ENCODE measurements at places on chromosomes 13 and 19. TPM values are rescaled to one million over a fixed set of nuclear protein-coding genes. Genes with fewer than 3 reads are reported as not detected.

CCDC169 gene
- total RNA-seq = 0.83 TPM

PLIN4 gene
- 38.2 TPM for total RNA-seq

WDR88 gene
- total RNA-seq = 0.33 TPM

INAFM1 gene
- total RNA-seq = 10.9 TPM

AMH gene
- 1.2 TPM for total RNA-seq

FGF21 gene
- total RNA-seq = not detected

GRIK5 gene
- 0.45 TPM for total RNA-seq

SLITRK5 gene
- not detected for total RNA-seq

CYP4F3 gene
- total RNA-seq = under 0.01 TPM

ZNF420 gene
- total RNA-seq = 9.0 TPM

LRFN3 gene
- total RNA-seq = 4.3 TPM

ZNF560 gene
- 0.11 TPM for total RNA-seq

- DNase-seq = peak; percentile 33
Measured at GRCh38 chr19:5719274-5719960, 529 bp downstream of the LONP1 start.

GRCh38 chr13:94464771-94465170 is 14.7 kb downstream of the DCT start:
- no peak for DNase-seq

GRCh38 chr13:48333976-48334375 is 30.4 kb downstream of the RB1 start:
- DNase-seq = peak; percentile 91

DNA sequence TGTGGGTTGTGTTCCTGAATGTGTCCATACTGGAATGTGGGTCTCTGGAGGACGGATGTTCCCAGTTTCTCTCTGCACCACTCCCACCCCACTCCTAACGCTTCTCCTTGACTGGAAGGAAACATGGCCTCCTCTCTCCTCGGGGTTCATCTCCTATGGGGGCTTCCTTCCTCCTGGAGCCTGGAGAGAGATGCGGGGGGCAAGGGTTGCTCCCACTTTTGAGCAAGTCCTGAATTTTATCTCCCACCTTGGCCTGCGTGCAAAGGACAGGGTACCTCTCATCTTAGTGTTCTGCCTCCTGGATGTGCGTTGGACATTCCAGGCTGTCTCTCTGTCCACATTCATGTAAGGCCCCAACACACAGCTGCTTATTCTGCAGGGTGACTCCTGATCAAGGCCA is 52.5 kb upstream of the UQCRFS1 start:
- DNase-seq = no peak

GRCh38 chr19:41265395-41266153 is 1.4 kb downstream of the HNRNPUL1 start:
- DNase-seq = peak; percentile 16

- DNase-seq = no peak
Measured at GRCh38 chr13:112346173-112346898, 29.8 kb upstream of the SPACA7 start.

DNA sequence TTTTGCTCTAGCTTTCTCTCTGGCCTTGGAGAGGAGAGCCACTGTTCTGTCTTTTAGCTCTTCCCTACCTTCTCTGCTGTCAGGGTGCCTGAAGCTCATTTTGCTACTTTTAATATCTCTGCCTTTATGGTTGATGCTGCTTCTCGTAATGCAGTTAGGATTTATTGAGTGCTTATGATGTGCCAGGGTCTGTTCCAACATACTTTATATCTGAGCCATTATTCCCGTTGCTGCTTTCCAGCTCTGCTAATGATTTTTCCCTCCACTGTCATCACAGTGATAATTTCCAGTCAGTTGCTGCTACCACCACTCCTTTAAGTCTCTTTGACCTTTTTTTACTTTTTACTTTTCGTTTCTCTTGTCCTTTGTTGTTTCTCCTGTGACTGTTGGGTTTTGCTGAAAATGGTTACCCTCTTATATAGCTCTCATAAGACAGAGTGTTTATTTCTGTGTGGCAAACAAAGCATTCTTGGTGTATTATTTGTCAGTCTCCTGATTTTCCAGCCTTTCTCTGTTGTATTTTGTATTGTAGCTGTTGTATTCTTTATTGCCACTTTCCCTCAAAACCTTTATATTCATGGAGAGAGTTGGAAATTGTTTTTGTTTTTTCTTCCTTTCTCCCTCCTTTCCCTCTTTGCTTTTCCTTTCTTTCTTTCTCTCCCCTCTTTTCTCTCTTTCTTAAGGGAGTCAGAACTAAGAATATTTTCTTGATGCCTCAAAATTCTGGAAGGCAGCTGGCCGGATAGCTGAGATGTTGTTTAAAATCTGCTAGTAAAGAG is 37.4 kb downstream of the COG6 start:
- DNase-seq = no peak

DNA sequence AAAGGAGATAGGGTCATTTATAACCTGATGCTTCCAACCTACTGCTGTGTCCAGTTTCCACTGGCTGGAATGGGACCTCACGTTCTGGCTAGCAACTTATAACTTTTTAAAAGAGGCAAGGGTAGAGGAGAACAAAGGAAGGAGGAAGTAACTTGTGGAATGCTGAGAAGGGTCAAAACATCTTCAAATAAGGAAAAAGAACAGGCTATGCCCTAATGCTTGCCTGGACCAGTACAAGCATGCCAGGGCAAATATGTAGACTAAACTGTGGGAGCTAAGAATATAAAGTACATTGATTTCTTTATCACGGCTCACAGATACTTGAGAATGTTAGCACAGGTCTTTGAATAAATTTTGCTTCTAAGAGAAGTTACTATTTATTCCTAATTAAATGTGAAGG is 1.5 kb upstream of the ZNF561 start:
- peak; percentile 76 for DNase-seq

DNA sequence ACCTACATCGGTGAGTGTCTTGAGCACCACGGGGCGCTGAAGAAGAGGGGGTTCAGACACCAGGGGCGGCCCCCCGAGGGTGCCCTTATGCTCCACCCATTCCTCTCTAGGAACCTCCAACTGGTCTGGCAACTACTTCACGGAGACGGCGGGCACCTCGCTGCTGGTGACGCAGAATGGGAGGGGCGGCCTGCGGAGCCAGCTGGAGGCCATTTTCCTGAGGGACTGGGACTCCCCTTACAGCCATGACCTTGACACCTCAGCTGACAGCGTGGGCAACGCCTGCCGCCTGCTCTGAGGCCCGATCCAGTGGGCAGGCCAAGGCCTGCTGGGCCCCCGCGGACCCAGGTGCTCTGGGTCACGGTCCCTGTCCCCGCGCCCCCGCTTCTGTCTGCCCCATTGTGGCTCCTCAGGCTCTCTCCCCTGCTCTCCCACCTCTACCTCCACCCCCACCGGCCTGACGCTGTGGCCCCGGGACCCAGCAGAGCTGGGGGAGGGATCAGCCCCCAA is 12.1 kb downstream of the HIPK4 start:
- no peak for DNase-seq

- DNase-seq = no peak
Measured at GRCh38 chr13:74300162-74300561, 166.0 kb upstream of the KLF12 start.

DNA sequence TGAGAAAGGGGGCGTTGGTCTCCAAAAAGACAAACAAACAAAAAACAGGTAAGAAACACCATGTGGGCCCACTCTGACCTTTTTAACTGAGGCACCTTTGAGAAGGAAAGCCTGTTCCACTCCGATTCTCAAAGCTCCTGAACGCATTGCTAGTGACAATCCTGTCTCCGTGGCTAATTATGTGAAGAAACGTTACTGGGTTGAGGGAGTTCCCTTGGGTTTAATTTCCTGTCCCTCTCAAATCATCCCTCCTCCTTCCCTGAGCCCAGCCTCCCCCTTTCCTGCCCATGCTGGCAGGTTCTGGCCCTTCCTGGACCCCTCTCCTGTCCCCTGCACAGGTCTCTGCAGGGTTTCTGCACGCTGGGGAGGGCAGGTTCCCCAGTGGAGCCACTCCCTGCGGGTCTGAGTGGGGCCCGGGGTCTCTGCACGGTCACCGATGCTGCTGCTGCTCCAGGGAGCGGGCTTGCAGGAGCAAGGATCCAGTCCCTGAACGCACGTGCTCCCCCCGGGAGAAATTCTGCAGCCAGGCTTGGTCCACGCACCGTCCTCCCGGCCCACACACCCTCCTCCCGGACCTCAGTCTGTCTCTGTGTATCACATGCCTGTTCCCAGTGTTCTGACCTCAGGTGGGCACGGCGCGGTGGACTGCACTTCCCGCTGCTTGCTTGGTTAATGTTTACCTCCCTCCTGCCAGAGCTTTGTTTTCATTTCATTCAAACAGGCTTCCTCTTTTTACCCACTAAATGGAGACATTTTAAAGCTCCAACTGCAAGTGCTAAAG is 76.4 kb upstream of the MCF2L start:
- DNase-seq = no peak

DNA sequence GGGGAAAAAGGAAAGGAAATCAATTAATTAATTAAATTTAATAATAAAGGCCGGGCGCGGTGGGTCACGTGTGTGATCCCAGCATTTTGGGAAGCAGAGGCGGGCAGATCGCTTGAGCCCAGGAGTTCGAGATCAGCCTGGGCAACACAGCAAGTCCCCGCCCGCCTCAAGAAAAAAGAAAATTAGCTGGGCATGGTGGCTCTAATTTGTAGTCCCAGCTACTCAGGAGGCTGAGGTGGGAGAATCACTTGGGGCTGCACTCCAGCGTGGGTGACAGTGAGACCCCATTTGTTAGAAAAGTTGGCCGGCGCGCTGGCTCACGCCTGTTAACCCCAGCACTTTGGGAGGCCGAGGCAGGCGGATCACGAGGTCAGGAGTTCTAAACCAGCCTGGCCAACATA is 733 bp upstream of the CD320 start:
- DNase-seq = no peak

- peak; percentile 66 for DNase-seq
Measured at GRCh38 chr13:20198781-20199180, 6.0 kb upstream of the GJB2 start.

DNA sequence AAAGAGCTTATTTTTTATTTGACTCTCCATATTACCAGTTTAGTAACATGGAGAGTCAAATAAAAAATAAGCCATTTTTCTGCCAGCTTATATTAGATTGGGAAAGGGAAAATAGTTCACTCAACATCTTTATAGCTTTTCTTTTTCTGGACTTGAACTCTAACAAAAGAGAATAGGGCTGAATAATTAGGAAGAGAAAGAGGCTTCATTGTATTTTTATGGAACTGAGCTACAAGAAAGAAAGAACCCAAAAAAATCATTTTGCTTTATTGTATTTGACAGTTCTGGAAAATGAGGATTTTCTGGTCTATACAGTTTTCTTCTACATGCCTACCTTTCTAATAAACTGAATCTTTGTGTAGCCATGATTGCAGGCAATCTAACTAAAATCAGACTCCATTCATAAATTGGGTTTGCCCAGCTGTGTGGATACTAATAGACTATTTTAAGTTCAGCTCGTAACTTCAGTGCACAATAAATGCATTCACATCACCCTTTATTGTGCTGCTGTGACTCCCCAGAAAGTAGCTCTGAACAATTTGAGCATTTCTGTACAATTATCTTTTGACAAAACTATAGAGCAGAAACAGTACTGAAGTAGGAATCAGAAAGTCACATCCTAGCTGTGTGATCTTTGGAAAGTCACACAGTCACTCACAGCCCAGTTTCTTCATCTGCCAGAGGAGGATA is 115.3 kb downstream of the STOML3 start:
- DNase-seq = no peak

DNA sequence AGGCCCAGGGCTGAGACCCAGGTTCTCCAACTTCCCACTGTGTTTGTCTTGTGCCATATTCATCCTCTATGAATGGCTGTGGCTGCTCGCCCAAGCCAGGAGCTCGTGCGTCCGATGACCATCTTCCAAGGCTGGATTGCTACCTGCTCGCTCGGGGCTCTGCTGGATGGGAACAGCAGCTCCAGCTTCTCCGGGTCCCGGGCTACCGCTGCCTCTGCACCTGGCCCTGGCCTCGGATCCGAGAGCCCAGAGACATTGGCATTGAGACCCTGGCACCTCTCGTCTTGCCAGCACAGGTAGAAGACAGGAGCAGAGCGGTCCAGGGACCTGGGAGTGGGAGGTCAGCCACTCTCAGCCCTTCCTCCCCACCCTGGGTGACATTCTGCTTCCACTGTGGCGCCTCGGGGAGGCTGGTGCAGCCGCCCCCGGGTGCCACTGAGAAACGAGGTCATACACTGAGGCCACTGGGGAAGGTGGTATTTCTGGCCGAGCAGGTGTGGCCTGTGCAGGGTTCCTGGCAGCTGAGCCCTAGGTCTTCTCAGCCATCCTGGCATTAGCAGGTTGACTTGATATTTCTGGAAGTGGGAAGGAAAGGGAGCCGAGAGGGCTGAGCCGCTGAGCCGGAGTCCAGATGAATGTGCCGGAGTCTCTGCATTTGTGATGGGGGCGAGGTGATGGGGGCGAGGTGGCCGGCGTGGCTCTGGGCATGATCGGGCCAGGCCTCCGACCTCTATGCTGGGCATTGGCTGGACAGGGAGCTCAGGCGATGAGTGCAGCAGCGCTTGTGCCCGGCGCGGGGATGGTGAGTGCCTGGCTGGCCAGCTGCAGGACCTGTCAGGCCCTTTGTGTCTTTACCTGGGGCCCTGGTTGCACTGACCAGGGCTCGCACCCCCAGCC is 18.6 kb downstream of the NDUFB7 start:
- no peak for DNase-seq

- DNase-seq = no peak
Measured at GRCh38 chr19:45852983-45853382, 10.0 kb downstream of the SYMPK start.

GRCh38 chr19:11264452-11265176 is 2.3 kb upstream of the DOCK6 start:
- no peak for DNase-seq

DNA sequence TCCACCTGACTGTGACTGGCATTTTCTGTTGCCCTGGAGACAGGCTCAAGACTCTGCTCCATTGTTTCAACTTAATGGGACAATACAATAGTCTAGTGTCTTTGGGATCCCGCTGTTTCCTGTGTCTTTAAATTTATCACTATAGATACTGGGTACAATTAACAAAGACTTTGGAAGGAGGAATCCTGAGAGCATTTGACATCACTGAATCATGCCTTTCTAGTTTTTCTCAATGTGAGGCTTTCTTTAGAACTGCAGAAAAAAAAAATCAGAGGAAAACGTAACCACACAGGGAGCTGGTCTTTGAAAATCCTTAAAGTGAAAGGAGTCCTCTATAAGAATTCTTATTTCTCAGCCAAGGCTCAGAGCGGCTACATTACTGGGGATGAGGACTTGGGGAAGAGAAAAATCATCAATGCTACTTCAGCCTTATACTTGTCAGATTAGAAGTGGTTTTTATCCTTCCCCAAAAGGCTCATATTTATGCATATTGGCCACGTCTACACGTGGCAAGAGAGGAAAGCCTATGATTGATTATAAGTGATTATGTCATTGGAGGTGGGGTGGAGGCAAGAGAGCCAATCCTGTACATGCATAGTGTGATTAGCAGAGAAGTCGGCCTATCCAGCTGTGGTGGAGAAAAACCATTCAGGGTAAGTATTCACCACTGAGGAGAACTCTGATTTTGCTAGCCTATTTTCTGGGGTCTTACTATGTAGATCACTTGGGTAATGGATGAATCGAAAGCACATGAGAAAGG is 34.4 kb upstream of the UBL3 start:
- peak; percentile 84 for DNase-seq

Data from mammary epithelial cell (primary cell).